Dermis blood vessel endothelial cell (primary cell): ENCODE measurements at places on chromosomes 7 and 10. TPM values are rescaled to one million over a fixed set of nuclear protein-coding genes. Genes with fewer than 3 reads are reported as not detected.

Gene RPP38
- total RNA-seq, result 12.3 and 12.8 TPM in 2 replicates

Gene CLCN1
- not detected in 2 replicates for total RNA-seq

Gene ADARB2
- not detected in 2 replicates for total RNA-seq

Gene ZP3
- total RNA-seq, result 1.0 and 2.8 TPM in 2 replicates

Gene PLXDC2
- 2.7 and 5.5 TPM in 2 replicates for total RNA-seq

Gene NPSR1
- not detected in 2 replicates for total RNA-seq
